ENCODE measurements at places on chromosomes 4 and X.

GRCh38 chrX:19555236-19555635 lies 39.9 kb upstream of the MAP3K15 start:
- no peak for DNase-seq

GRCh38 chrX:118560489-118560888 lies 64.9 kb downstream of the DOCK11 start:
- DNase-seq = no peak

GRCh38 chr4:154030746-154031145 lies 241.9 kb upstream of the SFRP2 start:
- no peak for DNase-seq

GRCh38 chr4:155001251-155001650 lies 207.2 kb upstream of the NPY2R start:
- no peak for DNase-seq

DNA sequence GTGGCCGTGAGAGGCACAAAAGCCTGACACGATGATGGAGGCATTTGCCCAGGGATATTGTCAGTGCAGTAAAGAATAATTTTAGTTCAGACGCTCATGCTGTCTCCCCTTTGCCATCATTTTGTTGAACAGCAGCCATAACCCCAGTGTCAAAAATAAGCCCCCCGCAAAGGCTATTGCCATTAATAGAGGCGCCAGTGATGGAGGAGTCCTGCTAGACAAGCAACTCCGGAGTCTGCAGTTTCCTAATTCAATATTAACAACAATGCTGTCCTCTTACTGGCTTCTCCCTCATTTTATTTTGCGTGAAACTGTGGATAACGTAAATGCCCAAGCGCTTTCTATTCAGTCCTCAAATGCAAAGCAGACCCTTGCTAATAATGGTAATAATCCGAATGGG lies 603 bp upstream of the SMS start:
- DNase-seq = no peak

GRCh38 chr4:7657545-7658297 lies 223.0 kb upstream of the PSAPL1 start:
- no peak for DNase-seq

DNA sequence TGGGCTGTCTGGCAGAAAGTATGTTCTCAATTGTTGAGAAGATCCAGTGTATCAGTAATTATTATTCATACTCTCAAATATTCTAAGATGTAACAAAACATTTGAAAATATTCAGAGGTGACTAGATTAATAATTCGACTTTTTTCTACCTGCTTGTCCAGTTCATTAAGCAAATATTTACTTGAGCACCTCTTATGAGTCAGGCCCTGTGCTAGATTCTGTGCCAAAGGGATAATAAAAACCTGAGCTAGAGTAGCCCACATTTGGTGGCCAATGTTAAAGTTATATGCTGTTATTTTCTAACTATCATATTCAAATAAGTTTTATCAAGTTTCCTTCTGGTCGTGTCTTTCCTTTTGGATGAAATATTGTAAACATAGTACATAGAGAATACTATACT lies 58.5 kb downstream of the ARHGAP10 start:
- no peak for DNase-seq
